ENCODE measurements at places on chromosomes 1 and 21. TPM values are rescaled to one million over a fixed set of nuclear protein-coding genes. Genes with fewer than 3 reads are reported as not detected.

SAMD11 gene
- not detected for total RNA-seq

DNA sequence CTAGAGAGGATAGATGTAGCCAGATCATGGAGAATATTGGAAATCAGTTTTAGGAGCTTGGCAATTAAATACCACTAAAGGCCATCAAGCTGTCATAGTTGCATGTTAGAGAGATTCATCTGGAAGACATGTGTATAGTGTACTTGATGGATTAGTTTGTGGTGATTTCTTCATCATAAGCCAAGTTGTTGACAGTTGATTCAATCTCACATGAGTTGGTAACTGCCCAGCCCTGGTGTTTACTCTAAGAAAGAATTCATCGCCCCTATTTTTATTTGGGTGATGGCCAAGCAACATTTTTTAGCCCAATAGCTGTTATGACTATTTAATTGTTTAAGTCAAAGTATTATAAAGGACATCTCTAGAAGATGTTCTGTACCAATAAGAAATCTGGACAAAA, 737.6 kb downstream of the PLA2G4A start:
- no peaks in the 10 kb centered on the region for H3K36me3 ChIP-seq
- H3K4me3 ChIP-seq: no peak overlapping the region
- H3K4me1 ChIP-seq: no peaks in the 10 kb centered on the region
- no peaks in the 10 kb centered on the region for H3K27me3 ChIP-seq
- DNase-seq: no peak

- no peaks in the 10 kb centered on the region for H3K4me1 ChIP-seq
- no peaks in the 10 kb centered on the region for H3K27me3 ChIP-seq
- no peak overlapping the region for H3K4me3 ChIP-seq
Measured at GRCh38 chr1:237591353-237591752, 299.4 kb downstream of the ZP4 start.

DNA sequence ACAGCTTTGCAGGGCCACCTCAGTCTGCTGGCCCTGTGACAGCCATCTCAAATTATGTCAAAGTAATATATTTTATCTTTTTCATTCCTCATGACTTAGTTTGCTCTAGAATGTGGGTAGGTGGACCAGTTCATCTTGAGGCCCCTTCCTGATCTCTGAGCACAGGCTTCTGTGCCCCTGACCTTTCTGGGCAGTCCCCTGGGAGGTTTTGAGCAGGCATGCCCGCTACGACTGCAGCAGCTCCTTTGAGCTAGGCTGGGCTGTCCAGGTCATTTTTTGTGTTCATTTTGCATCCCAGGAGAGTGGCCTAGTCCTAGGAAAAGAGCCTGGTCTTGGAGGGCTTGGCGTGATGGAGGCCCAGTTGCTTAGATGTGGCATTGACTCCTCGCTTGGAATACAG, 42.7 kb downstream of the EIF2D start:
- no peak for DNase-seq
- H3K27me3 ChIP-seq: no peaks in the 10 kb centered on the region
- peaks cover 96% of the 10 kb centered on the region for H3K4me1 ChIP-seq
- H3K27ac ChIP-seq: peak overlapping the region; percentile 71
- peaks cover 84% of the 10 kb centered on the region for H3K36me3 ChIP-seq

GRCh38 chr1:169586067-169586394, 250 bp downstream of the F5 start:
- H3K36me3 ChIP-seq: peaks cover 12% of the 10 kb centered on the region
- no peak for DNase-seq
- H3K27me3 ChIP-seq: no peaks in the 10 kb centered on the region
- peak overlapping the region; percentile 95 for H3K4me3 ChIP-seq

DNA sequence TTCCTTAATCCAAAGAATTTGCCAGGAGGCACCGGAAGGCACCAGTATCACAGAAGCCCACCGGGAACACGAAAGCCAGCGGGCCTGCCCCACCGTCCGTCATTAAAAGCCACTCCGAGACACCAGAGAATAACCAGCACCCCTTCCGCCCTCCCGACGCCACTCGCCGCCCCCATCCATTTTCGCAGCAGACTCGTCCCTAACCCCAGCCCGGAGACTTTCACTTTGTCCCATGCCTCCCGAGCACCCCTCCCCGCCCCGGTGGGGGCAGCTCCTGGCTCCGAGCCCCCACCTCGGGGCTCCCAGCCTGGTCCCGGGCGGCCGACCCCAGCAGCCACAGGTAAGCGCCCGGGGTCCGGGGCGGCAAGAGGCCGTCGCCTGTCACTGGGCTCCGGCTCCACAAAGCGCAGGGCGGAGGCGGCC, 105.4 kb downstream of the SLC45A1 start:
- no peak overlapping the region for H3K27ac ChIP-seq
- H3K4me3 ChIP-seq: no peak overlapping the region
- H3K36me3 ChIP-seq: peaks cover 18% of the 10 kb centered on the region
- H3K4me1 ChIP-seq: peaks cover 42% of the 10 kb centered on the region
- DNase-seq: peak; percentile 84

DNA sequence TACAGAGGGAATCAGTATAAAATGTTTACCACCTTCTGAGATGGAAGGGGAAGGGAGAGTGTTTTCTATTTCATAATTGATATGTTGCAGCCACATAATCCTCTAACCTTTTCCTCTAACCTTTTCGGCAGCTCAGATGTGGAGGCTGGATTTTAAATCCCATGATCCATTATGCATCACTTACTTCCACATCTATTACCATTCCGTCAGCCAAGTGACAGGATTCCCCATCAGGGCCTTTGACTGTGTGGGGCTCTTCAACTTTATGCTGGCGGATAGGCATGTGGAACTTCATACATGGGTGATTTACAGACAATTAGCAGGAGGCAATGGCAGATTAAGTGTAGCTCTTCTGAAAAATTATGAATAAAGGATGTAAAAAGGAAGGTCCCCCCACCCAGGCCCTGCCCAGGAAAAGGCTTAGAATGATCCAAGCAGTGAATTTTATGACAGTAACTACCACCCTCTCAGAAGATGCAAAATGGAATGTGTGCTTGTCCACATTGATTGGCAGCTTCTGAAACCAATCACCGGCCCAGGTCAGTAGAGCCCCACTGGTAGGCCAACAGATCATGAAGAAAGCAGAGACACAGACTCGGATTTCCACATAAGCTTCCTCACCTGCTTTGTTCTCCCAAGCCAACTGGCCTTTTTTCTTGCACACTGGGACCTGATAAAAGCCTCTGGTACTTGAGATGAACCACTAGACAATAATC, 147.0 kb downstream of the ST6GALNAC5 start:
- no peak for DNase-seq
- H3K27ac ChIP-seq: no peak overlapping the region
- H3K4me1 ChIP-seq: no peaks in the 10 kb centered on the region
- H3K27me3 ChIP-seq: no peaks in the 10 kb centered on the region
- no peak overlapping the region for H3K4me3 ChIP-seq

DNA sequence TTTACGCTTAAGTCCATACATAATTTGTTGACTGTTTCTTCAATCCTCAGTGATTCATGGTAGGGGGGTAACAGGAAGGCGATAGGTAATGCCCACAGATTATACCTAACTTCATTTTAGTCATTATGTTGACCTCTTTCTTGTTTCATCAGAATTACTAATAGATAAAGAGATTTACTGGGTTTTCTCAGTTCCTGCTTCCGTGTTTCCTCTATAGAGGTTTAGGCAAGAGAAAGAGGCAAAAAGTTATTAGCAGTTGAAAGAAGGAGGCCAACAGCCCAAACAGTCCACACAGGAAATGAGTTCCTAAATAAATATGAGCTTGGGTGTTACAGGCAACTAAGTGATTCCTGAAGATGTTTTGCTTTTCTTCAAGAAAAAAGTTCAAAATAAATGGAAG, 17.9 kb upstream of the CLCA1 start:
- H3K27ac ChIP-seq: no peak overlapping the region
- H3K4me3 ChIP-seq: no peak overlapping the region
- peaks cover 7% of the 10 kb centered on the region for H3K27me3 ChIP-seq
- no peaks in the 10 kb centered on the region for H3K4me1 ChIP-seq

GRCh38 chr1:85244271-85245061, 15.0 kb downstream of the C1orf52 start:
- no peaks in the 10 kb centered on the region for H3K27me3 ChIP-seq
- H3K4me1 ChIP-seq: peaks cover 15% of the 10 kb centered on the region
- no peak for DNase-seq
- no peak overlapping the region for H3K27ac ChIP-seq
- no peaks in the 10 kb centered on the region for H3K36me3 ChIP-seq
- no peak overlapping the region for H3K4me3 ChIP-seq

GRCh38 chr1:236066054-236066453, 1.2 kb upstream of the NID1 start:
- peak overlapping the region; percentile 52 for H3K4me3 ChIP-seq
- H3K27ac ChIP-seq: no peak overlapping the region
- peaks cover 57% of the 10 kb centered on the region for H3K27me3 ChIP-seq
- no peak for DNase-seq
- peaks cover 2% of the 10 kb centered on the region for H3K36me3 ChIP-seq
- H3K4me1 ChIP-seq: peaks cover 24% of the 10 kb centered on the region
